ENCODE measurements at places on chromosomes 12 and 14. TPM values are rescaled to one million over a fixed set of nuclear protein-coding genes. Genes with fewer than 3 reads are reported as not detected.
A peak's percentile ranks its signal among the peaks of the same experiment; 100 is the strongest.

DNA sequence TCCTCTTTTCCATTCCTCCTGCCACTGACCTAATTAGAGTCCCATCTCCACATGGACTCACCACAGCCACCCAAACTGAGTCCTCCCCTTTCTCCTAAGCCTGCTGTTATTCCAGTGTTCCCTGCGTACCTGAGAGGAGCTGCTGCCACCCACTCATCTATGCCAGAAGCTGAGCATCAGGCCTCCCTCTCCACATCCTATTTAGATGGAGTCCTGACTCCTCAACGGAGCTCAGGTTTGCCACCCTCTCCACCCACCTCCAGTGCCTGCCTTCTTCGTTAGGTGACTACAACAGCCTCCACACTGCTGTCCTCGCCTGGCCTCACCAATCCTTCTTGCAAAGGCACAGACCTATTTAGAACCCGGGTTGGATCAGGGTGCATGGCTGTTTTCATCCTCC lies 15.2 kb upstream of the ABHD12B start:
- DNase-seq, result no peak

GRCh38 chr14:104248203-104249055 lies 110.0 kb downstream of the KIF26A start:
- no peak for DNase-seq

DNA sequence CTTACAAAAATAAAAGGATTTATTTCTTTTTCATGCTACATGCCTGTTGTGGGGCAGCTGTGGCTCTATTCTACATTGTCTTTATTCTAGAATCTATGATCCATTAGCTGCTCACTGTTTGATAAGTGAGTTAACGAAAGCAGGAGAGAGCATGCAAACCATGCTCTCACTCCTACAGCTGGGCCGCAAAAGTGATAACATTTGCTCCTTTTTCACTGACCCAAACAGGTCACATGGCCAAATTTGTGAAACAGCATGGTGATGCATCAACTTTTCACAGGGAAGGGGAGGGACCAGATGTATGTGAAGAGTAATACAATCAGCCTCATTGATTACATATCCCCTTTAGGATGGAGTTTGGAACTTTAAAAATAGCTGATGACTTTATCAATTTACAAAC lies 456.9 kb upstream of the SYT1 start:
- DNase-seq, result no peak

DNA sequence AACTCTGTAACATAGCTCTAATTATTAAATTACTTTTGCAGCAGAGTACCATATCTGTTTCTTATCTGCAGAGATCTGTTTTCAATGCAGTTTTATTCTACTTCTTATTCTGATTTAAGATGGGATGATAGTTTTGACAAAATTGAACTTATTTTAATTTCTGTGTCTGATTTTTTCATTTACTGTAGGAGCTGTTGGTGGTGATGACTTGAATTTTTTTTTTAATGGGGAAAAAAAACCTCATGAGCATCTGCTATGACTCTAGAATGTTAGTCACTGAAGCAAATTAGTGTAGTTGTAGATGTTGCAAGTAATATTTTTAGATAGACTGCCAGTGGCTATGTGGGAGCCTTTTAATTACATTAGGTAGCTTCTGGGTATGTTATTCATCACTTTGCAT lies 23.4 kb downstream of the DNM1L start:
- no peak for DNase-seq

DNA sequence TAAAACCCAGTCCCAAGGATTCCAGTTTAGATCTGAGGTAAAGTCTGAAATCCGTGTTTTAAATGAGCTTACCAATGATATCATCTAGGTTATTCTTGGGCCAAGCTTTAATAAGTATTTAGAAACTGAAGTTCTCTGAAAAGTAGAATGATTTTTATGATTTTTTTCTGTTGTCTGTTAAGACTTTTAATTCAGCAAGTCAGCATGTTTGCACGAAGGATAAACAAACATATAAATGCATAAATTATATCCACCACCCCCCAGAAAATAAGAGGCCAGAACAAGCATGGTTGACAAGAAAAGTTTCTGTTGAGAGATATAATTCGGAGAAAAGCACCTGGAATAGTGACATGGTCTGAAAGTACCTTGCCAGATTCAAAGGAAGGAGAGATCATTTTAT lies 655.7 kb downstream of the NOVA1 start:
- no peak for DNase-seq

GRCh38 chr12:46933947-46934346 lies 108.2 kb upstream of the SLC38A4 start:
- peak; percentile 98 for DNase-seq

- DNase-seq, result no peak
Measured at GRCh38 chr14:51014625-51015024, 70.3 kb upstream of the PYGL start.

Gene AGAP2
- 0.89 TPM for total RNA-seq

Gene RIMBP2
- total RNA-seq, result 0.16 TPM

Data from SJSA1 (cell line).